ENCODE measurements at places on chromosomes 6 and 20.

DNA sequence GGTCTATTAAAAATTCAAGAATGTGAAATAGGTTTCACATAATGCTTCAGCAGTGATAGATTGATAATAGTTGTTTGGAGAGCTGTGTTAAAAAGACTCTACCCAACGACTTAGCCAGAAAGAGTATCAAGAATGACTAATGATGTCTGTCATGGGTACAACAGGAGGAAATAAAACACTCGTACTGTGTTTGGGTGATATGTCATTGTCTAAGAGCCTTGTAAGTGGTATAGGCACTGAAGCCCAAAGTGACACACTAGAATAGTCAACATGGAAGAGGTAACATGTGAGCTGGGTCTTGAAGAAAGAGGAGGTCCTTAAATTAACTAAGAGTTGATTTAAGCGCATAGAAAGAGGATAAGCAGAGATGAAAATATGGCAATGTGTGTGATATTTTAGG, 471.8 kb upstream of the MAN1A1 start:
- no peak for DNase-seq

GRCh38 chr6:89921691-89922090, 27.4 kb downstream of the GJA10 start:
- DNase-seq, result no peak

DNA sequence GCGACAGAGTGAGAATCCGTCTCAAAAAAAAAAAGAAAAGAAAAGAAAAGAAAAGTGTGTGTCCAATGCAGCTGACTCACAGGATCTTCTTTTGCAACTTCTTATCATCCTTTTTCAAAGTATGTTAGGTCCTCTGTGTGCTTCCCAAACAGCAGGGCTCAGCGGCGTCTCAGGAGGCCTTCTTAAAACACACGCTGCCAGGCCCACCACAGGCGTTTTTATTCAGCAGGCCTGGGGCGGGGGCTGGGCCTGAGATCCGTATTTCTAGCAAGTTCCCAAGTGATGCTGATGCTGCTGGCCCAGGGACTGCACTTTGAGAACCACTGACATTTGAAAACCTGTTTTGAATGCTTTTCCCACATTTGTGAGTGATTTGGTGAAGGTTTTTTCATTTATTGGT, 57.1 kb downstream of the PSMG4 start:
- no peak for DNase-seq

GRCh38 chr6:14513496-14514393, 396.2 kb downstream of the CD83 start:
- DNase-seq, result no peak

DNA sequence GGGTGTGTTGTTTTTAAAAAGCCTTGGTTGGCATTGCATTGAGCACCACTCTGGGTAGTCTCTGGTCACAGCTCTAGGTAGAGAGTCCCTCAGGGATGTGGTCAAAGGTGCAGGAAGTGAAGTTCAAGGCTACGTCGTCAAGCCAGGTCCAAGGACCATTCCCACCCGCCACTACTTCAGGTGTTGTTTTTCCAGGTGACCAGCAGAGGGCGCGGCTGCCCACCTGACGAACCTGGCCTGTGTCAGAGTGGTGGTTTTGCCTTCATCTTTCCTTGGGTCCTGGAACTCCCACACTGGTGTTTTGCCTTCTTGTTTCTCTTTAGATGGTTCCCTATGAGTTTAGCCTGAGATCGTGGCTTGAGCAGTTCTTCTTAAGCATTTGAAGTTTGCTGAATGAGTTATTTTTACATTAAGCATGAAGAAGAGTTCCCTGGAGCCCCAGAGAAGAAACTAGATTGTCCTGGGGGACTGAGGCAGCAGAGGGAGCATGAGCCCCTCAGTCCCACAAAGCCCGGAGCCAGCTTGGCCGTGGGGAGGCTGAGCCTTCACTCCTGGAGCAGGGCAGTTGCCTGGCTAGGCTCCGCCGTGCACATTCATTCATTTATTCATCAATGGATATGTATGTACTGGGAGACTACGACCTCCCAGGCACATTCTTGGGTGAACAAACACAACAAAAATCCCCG, 5.6 kb upstream of the PHACTR3 start:
- DNase-seq, result peak; percentile 5

- DNase-seq, result no peak
Observed at GRCh38 chr6:20415304-20415703, 13.6 kb downstream of the E2F3 start.

DNA sequence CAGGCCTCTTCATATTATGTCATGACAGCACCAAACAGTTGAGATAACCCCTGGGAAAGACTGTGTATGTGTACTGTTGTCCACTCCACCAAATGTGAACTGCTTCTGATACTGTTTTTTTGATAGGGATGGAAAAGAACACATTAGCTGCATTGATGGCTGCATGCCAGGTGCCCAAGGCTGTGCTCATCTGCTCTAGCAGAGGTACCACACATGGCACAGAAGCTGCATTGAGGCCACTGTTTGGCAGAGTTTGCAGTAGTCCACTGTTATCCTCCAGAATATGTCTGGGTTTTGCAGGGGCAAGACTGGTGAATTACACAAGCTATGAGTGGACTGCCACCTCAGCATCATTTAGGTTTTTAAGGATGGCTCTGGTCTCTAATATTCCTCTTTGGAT, 28.2 kb upstream of the ELMO2 start:
- DNase-seq, result no peak

- no peak for DNase-seq
Observed at GRCh38 chr20:11271319-11271718, 597.5 kb upstream of the JAG1 start.

DNA sequence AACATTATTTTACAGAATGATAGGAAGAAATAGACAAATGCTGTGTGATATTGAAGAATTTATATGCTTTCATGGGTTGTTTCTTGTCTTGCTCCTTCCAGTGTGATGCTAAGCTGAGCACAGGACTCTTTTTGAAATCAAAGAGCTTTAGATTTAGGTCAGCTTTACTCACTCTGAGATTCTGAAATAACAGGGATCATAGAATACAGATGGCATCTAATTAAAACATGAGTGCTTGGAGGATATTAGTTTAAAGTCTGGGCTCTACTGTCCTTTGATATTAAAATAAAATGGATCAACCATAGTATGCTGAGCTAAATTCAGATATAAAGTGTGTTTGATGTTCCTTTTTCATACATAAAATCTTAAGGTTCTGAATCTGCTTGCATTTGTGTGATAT, 29.6 kb downstream of the MLIP start:
- no peak for DNase-seq

DNA sequence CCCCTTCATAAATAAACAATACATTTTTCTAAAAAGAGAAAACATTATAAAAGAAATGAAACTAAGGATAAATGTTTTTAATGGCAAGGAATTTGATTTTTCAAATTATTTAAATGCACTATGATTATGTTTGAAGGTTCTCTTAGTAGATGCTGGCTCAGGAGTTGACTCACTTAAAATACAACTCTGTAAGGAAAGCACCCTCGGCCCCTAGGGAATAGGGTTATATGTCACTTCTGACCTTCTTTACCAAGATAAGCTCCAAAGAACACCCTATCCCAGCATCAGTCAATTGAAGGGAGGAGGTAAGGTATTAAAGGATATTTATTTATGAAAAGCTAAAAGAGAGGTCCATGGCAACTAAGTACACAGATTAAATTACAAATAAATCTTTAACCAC, 6.8 kb downstream of the SNAP91 start:
- DNase-seq, result no peak

DNA sequence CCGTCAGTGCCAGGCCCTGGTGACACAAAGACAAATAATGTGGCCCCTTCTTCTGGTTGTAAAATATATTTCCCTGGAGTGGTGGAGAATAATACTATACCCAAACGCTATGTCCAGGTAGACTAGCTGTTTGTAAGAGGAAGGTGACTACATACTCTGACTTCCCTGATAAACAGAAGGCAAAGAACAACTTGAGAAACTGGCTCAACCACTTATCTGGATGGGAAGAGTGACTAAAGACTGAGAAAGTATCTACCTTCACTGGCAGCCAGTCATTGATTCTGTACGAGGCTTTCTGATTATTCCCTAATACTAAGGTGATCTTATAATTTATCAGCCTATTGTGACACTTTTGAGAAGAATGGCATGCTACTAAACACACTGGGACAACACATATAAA, 569.7 kb downstream of the EPHA7 start:
- DNase-seq, result no peak

- DNase-seq, result no peak
Observed at GRCh38 chr6:28789553-28790083, 134.2 kb downstream of the TRIM27 start.

DNA sequence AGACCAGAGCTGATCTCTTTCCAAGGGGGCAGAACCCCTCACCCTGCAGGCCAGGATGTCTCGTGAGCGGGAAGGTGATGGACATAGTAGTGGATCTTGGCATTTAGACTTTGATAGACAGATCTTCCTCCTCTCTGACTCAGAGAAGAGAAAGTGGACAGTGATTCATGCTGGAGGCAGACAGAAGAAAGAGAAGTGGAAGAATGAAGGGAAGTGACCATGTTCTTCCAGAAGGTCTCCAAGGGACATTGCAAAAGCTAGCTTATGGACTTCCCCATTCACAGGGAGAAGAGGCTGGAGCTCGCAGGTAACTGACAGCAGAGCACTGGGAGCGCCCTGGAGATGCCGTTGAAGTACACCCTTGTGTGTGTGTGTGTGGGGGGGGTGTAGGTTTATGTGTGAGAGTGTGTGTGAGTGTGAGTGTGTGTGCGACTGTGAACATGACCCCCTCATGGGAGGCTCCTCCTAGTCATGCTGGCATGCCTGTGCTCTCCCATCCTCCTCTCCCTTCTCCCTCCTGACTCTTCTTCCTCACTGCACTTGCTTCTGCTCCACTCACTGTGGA, 8.0 kb upstream of the RAET1L start:
- no peak for DNase-seq

DNA sequence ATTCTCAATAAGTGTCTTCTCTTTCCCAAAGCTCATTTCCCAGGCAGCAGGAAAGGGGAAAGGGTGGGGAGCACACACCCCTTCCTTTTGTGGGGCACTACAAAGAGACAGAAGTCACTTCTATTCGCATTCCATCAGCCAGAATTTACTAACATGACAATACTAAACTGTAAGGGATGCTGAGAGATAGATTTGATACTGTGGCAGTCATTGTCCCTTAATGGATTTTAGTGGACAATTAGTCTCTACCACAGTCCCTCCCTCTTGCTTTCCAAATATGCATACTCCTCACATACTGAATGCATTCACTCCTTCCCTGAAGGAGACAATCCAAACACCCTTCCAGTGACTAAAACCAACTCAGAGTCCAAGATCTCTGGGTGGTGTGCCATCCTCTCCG, 50.5 kb downstream of the ABRACL start:
- no peak for DNase-seq

DNA sequence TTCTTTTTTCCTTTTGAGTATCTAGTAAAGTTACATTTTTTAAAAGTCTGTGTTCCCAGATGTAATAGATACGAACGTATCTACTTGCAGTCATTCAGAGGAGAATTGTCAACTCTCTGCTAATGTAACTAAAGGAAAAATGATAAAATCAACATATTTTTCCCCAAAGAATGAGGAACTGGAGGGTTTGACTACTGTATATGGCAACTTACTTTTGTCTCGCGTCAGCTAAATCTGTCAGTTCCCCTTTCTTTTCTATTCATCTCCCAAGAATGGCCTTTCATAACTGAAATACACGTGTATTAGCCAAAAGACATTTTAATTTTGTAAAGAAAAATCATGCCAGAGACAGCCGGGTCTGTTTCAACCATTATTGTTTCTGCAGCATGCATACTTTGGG, 5.4 kb downstream of the EYA2 start:
- no peak for DNase-seq

GRCh38 chr6:81304466-81304865, 448.0 kb downstream of the TENT5A start:
- no peak for DNase-seq

DNA sequence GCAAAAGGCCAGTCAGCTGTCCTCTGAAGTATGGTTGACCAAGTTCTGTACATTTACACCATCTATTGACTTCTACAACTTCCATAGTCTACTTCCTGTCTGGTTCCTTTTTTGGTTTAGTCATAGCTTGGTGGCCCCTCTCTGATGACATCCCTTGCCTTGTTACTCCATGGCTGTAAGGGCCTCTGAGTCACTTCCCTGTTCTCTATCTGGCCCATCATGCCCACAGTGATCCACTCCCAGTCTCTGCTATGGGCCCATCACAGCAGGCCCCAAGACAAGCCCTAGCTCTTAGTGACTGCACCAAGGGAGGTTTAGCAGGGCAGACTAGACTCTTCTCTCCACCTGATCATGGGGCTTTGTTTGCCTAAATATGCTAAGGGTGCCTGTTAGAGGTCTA, 441.6 kb downstream of the HACE1 start:
- DNase-seq, result no peak

DNA sequence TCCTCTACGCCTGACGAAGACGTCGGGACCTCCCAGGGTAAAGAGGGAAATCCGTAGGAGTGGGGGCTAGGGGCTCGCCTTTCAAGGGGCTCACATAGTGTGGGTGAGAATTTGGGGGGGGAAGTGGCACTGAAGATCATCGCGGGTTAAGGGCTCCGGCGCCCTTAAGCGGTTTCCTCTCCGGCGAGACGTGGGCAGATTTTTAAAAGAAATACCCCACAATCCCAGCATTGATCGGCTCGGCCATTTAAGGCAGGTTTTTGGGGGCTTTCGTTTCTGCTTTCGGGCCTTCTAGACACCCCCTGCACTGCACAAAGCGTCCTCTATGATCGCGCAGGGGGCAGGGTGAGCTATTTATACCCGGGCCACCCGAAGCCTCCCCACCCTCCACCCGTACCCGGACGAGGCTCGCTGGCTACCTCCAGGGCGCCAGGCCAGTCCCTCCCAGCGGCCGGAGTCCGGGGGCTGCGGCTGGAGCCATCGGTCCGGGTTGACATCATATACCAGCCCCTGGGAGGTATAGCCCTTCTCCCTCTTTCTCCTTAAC, 1.2 kb downstream of the NKX2-2 start:
- DNase-seq, result no peak

DNA sequence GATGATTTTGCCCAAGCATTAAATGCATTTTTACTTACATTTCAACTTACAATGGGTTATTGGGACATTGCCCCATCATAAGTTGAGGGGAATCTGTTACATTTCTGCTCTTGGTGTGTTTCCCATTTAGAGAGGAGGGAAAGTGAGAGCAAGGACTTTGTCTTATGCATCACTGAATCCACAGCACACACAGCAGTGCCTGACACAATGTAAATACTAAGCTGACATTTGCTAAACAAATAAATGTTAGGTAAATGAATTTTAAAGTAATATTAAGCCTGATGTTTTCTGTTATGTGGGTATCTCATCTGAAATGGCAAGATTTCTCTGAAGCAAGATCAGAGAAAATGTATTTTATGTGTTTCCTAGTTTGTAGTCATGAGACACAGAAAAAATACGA, 143.6 kb upstream of the STXBP5 start:
- no peak for DNase-seq

GRCh38 chr6:148548065-148548748, 198.6 kb upstream of the UST start:
- DNase-seq, result no peak

DNA sequence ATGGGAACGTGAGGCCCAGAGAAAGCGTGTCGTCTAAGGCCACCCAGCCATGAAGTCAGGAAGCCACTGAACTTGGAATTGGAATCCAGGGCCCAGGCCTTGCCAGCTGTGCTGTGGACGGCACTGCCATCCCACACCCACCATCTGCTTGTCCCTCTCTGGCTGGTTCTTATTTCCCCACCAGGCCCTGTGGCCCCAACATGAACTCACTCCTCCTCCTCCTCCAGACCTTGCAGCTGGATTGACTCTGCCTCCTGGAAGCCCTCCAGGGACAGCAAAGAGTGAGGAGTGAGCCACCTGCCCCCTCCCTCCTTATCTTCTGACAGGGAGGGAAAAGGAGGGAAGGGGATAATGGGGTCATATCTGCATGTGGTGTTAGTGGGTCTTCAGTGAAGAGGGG, 16.0 kb upstream of the IP6K3 start:
- DNase-seq, result no peak

- DNase-seq, result peak; percentile 10
Observed at GRCh38 chr6:155493694-155494143, 38.1 kb upstream of the NOX3 start.

All from activated naive CD4-positive, alpha-beta T cell treated with Interleukin-2 at 50 U/mL for 16 hours (primary cell).